ENCODE measurements at places on chromosomes 7 and 10.

DNA sequence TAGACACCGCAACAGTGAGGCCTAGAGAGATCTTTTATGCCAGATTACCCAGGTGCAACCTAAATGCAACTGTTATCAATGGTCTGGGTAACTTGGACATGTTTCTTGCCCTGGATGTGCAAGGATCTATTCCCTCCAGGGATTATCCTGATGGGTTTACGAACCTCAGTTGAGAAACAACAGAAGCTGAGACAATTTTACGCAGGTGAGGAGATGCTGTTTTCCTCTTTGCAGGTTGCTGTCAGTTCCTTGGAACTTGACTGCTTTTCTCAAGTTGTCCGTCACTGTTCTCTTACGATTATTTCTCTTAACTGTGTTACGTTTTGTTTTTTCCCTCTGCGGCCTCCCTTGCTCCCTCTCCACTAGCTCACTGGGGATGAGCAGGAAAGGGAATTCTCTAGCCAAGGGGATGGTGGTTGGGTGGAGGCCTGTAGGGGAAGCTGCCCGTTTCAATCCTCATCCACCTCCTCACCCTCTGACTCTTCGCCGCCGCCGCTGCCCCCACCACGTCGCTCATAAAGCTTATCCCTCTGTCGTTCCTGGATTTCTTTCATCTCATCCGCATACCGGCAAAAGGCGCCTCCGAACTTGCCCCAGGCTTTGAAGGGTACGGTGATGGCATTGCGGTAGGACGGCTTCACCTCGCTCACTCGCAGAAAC is 1.2 kb downstream of the PURB start:
- no peak for DNase-seq

DNA sequence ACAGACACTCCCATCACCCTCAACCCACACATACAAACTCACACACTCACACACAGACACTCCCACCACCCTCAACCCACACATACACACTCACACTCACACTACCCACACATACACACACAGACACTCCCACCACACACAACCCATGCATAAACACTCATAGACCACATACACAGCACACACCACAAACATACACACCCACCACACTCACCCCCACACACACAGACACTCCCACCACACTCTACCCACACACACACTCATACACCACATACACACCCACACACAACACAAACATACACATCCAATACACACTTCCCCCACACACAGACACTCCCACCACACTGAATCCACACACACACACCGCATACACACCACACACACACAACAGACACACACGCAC is 521.2 kb downstream of the TCERG1L start:
- DNase-seq: no peak

GRCh38 chr10:64113792-64114191 is 592.6 kb downstream of the REEP3 start:
- DNase-seq: no peak

GRCh38 chr10:78451592-78451991 is 417.9 kb downstream of the RPS24 start:
- no peak for DNase-seq

DNA sequence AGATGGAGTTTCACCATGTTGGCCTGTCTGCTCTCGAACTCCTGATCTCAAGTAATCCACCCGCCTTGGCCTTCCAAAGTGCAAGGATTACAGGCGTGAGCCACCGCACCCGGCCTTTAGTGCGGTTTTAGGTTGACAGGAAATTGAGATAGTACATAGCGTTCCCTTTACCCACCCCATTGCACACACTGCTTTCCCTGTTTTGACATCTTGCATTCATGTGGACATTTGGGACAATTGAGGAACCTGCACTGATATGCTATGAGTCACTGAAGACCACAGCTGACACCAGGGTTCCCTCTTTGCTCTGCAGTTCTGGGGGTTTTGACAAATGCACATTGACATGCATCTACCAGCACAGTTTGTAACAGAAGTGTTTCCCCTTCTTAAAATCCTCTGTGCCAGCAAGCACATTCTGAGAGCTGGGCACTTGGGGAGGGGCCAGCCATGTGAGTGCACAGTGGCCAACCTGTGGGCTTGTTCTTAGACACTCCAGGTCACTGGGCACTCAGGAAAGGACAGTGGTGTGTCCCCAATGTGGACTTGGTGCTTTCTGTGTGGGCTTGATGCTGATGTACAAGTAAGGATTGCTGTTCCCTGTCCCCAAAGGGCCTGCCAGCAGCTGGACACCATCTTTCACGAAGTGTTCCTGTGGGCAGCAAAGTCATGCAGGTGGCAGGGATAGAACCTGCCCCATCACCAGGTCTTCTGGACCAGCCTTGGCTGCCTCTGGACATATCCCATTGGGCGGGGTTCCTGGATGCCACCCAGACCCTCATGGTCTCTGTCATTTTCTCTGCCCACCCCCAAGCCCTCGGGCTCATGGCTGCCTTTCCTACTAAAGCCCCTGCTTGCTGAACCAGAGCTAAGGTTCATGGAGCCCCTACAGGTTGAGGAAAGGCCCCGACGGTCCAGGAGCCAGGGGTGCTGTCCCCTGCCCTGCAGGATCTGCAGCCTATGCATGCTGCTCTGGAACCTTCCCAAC is 579.8 kb downstream of the GLRX3 start:
- no peak for DNase-seq

GRCh38 chr7:155206318-155207020 is 91.2 kb upstream of the INSIG1 start:
- peak; percentile 79 for DNase-seq

DNA sequence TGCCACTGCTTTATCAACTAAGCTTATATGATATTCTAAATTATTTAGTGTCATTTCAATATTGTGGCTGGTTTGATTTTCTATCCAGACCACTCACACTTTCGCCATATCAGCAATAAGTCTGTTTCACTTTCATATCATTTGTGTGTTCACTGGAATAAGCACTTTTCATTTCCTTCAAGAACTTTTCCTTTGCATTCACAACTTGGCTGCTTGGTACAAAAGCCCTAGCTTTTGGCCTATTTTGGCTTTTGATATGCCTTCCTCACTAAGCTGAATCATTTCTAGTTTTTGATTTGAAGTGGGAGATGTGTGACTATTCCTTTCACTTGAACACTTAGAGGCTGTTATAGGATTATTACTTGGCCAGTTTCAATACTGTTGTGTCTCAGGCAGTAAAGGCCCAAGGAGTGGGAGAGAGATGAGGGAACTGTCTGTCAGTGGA is 120.9 kb upstream of the NAMPT start:
- no peak for DNase-seq

DNA sequence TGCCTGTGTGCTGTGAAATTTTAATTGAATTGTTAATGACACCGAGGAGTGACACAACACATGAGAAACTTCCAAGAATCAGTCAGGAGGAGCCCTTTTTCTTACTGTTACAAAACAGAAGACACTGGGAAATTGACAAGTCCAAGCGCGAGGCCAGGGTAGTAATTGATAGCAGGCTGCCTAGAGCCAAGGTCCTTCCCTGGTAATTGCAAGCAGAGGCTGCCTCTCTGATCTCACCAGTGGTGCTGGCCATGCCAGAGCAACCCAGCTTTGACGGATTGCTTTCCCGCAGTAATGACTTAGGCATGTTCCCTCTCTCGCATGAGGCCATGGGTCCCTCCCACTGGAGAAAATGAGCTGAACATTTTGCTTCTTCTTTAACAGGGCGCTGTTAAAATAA is 111.5 kb downstream of the LRMDA start:
- no peak for DNase-seq

DNA sequence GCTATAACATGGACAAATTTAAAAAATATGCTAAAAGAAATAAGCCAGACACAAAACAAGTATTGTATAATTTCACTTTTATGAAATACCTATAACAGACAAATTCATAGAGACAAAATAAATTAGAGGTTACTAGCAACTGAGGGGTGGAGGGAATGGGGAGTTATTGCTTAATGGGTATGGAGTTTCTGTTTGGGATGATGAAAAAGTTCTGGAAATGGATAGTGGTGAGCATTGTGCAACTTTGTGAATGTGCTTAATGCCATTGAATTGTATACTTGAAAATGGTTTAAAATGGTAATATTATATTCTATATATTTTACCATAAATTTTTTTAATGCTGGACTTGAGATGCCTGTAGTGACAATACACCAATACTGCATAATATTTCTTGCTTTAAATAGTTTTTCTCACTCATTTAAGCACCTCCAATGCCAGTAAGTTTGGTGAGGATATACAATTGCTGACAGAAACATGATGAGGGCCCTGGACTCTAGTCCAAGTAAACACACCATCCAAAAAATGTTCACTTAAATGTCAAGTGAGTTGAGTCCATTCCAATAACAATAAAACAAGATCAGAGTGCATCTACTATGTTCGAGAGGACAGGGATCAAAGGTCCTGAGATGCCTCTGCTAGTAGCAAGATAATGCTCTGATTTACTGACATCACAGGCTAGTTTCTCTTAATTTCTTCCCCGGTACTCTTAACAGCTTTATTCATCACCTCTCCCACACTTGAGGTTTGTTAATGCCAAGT is 71.9 kb downstream of the NT5C2 start:
- DNase-seq: no peak

- no peak for DNase-seq
Measured at GRCh38 chr10:69819716-69820506, 18.2 kb downstream of the COL13A1 start.

- no peak for DNase-seq
Measured at GRCh38 chr7:20783700-20784387, 2.8 kb downstream of the SP8 start.

- no peak for DNase-seq
Measured at GRCh38 chr7:94039368-94040035, 35.3 kb upstream of the BET1 start.

DNA sequence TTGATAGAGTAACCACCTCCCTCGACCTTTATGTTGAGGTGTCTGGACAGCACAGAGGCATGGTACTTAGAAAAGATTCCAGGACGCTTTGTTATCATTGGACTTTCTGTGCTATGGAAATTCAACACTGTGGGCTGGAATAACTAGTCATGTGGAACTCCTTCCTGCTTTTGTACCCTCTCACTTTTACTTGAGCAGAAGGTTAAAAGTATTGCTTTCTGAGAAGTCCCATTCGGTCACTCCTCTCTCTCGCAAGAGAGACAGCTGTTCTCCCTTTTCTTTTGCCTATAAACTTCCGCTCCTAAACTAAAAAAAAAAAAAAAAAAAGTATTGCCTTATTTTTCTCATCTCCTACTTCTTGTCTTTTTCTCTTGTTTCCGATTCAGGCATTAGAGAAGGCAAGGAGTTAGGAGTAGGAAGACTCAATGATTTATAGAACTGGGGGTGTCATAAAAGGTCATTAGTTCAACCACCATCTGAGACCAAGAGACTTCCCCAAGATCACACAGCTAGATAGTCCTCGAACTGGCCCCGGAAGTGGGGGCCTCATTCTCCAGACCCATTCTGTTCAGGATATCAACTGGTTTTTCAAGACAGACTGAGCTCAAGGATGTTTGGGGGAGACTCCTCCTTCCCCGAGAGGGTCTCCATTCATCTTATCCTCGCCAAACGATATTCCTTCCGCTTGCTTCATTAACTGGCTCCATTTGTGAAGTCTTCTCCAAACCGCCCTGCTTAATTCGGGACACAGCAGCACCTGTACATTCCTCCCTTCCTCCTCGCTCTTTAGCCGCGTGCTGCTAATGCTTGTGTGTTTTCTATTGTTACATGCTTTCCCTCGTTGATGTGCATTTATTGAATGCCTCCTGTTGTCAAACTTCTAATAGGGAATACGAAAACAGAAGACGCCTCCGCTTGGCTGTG is 995 bp upstream of the INPP5F start:
- DNase-seq: no peak

- DNase-seq: no peak
Measured at GRCh38 chr7:46522354-46522906, 601.4 kb upstream of the IGFBP3 start.

- DNase-seq: no peak
Measured at GRCh38 chr10:89347701-89348457, 20.1 kb downstream of the IFIT3 start.

GRCh38 chr7:143463556-143463955 is 14.1 kb upstream of the TAS2R41 start:
- no peak for DNase-seq

GRCh38 chr10:101724446-101724845 is 29.5 kb upstream of the FBXW4 start:
- DNase-seq: no peak

DNA sequence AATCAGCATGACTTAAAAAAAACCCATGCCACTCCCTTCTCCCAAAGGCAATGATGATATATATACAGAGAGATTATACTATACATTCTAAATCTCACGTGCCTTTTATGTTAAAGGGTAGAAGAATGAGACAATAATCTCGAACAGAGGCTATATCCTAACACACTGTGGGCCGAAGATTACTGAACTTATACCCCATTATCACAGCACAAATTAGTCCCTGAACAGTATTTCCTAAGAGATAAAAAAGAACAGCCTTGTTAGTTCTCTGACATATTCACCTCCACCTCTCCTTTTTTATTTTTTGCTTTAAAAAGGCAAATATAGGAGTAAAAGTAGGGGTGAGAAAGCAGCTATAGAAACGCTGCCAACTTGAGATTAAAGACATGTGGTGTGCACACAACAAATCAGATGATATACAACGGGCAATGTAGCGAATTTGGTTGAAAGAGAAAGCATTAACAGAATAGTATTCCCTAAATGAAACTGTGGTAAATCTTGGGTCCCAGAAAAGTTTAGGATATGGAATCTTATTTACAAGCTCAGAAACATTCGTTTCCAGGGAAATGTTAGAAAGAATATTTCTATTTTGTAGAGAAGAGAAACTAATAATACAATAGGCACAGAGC is 69.5 kb downstream of the JMJD1C start:
- DNase-seq: no peak

DNA sequence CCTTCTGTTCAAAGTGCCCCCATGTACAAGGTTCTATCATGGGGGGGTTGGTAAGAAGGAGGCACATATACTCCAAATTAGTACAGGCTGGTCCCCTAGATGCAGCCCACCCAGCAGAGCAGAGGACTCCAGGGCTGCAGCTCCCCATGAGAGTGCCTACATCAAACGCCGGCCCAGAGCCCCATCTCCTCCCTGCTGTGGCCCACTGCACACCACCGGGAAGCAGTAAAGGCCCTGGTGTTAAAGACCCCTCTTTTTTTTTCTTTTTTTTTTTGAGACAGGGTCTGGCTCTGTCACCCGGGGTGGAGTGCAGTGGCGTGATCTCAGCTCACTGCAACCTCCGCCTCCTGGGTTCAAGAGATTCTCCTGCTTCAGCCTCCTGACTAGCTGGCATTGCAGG is 47.4 kb downstream of the SH3PXD2A start:
- no peak for DNase-seq

DNA sequence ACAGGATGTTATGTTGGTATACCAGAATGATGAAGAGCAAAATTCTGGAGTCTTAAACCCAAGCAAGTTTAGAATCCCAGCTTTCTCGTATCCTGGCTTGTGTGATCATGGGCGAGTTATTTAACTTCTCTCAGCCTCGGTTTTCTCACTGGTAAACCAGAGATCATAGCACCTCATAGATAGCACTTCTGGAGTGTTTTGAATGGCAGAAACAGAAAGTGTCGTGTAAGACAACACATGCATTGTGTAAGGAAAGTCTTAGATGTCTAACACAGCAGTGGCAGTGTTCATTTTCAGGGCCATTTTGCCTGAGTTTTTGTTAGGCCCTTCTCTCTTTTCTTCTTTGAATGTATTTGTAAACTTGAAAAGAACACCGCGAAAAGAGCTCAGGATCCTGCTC is 465.1 kb downstream of the AUTS2 start:
- no peak for DNase-seq

GRCh38 chr7:97215556-97215955 is 98.1 kb downstream of the SDHAF3 start:
- no peak for DNase-seq

- no peak for DNase-seq
Measured at GRCh38 chr10:13291061-13291460, 8.8 kb downstream of the PHYH start.

GRCh38 chr7:132419542-132419941 is 156.7 kb downstream of the PLXNA4 start:
- no peak for DNase-seq
